ENCODE measurements at places on chromosomes 7 and 10.

DNA sequence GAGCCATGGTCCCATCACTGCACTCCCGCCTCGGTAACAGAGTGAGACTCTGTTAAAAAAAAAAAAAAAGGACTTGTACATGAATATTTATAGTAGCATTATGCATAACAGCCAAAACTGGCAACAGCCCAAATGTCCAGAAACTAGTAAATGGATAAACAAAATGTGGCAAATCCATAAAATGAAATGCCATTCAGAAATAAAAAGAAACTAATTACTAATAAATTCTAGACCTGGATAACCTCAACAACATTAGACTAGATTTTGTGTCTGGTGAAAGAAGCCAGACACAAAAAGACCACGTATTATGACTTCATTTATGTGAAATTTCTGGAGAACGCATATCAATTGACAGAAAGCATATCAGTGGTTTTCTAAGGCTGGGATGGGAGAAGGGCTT, 74.5 kb downstream of the HPSE2 start:
- no peak for DNase-seq

- DNase-seq: no peak
Measured at GRCh38 chr10:95414016-95414830, 123.4 kb upstream of the PDLIM1 start.

DNA sequence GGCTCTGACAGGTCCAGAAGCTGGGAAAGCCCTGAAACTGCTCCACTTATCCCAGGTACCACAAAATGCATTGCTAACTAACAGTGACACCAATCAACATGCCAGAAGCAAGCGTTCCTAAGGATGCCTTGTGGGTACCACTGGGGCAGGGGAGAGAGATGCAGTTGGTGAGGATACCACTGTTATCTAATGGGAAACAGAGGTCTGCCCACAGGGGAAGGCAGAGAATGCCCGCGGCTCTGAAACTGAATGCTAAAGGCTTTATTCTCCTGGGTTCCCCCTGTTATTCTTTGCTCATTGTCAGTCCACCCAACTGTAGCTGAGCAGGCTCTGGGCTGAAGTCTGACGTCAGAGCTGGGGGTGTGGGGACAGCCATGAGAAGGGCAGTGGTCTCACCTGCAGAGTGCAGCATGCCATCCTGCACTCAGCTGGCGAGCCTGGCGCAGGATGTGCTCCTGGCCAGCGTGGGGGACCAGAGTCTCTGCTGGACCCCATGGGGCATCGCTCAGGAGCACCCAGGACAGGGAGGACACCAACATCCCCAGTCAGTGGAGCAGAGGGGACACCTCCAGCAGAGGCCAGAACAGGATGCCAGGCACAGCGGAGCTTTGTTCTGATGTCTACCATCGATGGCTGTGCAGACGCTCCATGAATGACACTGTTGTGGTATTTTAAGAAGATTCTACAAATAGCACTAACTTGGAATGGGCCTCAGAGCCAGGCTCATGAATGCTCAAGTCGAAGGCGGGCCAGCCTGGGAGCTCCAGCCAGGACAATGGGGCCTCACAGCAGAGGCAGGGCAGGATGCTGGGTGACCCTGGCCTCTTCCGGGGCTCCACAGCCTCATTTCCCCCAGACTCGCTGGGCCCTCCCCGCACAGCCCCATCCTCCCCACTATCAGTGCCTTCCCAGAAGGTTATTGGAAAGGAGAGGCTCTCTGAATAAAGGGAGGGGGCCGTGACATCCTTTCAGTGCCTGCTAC, 95.8 kb downstream of the ARHGAP22 start:
- DNase-seq: no peak

DNA sequence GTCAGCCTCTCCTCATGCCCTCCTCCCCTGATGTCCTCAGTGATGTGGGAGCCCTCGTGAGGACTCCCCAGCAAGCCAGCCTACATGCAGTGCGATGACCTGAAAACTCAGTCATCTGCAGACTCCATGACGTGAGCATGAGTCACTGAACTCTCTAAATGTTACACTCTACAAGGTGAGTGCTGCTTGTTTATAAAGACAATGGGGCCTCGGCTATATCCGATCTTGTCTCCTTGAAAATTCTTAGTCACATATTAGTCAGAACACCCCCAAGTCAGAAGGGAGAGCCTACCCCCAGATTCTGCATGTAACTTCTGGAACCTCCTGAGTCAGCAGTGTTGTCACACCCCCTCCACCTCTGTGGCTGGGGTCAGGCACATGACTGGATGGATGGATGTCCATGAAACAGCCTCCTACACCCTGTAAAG, 673.8 kb downstream of the INHBA start:
- no peak for DNase-seq

- no peak for DNase-seq
Measured at GRCh38 chr10:30691639-30692015, 62.1 kb upstream of the LYZL2 start.

GRCh38 chr7:139823959-139824521, 5.0 kb upstream of the TBXAS1 start:
- no peak for DNase-seq

- peak; percentile 17 for DNase-seq
Measured at GRCh38 chr10:28300027-28300426, 2.8 kb downstream of the MPP7 start.

GRCh38 chr7:19749658-19750057, 23.8 kb downstream of the TMEM196 start:
- no peak for DNase-seq

- no peak for DNase-seq
Measured at GRCh38 chr7:53473371-53473770, 437.9 kb downstream of the POM121L12 start.

- peak; percentile 81 for DNase-seq
Measured at GRCh38 chr10:6918305-6918704, 338.2 kb upstream of the PRKCQ start.

GRCh38 chr7:139735466-139735865, 42.3 kb downstream of the HIPK2 start:
- no peak for DNase-seq

- peak; percentile 19 for DNase-seq
Measured at GRCh38 chr10:88896994-88897853, 17.2 kb downstream of the STAMBPL1 start.

DNA sequence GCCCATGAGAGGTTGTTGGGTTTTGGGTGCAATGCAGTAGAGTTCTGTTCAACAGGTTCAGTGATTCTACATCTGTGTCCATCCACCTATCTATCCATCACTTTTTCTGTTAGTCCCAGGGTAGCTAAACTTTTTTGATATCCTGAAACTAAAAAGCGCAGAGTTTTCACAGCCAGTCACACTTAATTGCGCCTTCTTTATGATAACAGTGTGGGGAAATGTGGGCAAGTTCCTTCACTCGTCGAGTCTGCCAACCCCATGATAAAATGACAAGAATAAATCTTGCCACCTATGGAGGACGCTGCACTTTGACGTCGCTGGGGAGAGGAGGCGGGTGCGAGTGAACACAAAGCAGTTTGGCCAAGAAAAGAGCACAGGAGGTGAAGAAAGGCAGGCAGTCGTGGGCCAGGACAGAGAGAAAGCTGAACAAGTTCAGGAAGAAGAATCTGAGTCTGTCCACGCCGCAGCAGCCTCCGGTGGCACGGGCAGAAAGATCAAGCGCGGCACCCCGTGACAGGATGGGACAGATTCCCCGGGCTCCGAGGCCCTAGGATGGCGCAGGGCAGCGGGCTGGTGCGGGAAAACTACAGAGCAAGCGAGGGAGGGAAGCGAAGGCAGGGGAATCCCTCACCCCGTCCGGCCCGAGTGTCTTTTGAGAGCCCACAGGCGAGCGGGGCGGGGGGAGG, 9.2 kb downstream of the SP8 start:
- no peak for DNase-seq

GRCh38 chr10:110431659-110432058, 66.0 kb upstream of the DUSP5 start:
- no peak for DNase-seq

DNA sequence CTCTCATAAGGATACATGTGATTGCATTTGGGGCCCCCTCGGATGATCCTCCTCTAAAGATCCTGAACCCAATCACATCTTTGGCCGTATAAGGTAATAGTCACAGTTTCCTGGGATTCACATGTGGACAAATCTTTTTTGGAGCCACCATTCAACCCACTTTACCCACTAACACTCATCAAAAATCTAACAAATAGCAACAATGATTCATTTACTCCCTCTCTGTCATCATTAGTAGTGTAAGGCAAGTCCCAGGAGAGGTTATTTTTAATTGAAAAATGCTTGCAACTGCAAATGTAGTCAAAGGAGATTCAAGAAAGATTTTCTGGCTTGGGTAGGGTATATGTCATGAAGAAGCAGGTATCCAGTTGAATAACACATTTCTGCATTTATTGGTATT, 9.9 kb upstream of the SMKR1 start:
- no peak for DNase-seq

DNA sequence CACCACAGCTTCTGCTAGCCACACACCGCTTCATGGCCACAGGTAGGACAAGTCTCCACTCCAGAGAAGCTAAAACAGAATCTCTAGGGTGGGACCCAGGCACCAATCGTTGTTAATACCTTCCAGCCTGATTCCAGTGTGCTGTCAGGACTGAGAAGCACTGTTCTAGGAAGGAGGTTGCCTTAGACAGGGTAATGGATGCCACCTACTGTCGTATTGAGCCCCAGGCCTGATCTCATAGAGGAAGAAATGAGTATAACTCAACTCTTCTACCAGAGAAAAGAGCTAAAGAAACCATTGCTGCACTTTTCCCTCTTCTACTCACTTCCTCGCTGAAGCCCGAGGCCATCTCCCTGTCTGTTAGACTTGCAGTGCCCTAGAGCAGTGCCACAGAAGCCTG, 31.8 kb downstream of the CNNM1 start:
- no peak for DNase-seq

DNA sequence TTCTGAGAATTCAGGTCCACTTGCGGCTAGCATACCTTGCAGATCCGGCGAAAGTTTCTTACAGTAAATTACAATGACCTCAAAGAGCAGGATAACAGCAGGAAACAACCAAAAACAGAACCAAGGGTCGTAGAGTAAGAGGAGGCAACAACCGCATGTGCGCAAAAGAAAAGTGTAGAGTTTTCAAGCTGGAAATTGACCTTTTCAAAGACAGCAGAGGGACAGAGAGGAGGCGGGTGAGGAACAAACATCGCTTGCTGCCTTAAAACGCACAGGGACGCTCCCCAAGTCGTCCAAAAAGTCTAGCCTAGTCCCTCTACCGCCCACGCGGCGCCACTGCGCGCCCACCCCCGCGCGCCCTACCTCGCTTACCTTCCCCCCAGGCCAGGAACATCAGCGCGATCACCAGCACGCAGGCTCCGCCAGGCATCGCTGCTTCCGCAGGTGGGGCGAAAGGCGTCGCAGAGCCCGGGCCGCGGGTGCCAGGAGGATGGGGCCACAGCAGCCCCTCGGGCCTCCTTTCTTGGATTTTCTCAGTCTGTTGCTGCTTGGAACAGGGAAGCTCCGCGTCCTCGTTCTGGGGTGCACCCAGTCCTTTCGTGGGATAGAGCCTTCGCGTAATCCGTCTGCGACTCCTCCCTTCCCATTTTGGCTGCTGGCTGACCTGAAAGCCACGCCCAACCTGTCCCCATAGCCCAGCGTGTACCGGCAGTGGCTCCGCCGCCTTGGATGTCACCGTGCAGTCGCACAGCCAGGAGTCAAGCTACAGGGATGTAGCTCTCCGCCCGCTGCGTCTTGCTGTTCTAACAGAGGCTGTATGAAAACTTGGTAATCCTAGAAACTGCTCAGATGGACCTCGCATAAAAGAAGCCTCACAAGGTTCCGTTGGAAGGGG, at the start of gene VWDE:
Gene VWDE, minus strand, starts transcription at position 579 of the 895 bp plus-strand sequence. Its CDS starts 149 bp downstream, at position 430.
- DNase-seq: peak; percentile 34

DNA sequence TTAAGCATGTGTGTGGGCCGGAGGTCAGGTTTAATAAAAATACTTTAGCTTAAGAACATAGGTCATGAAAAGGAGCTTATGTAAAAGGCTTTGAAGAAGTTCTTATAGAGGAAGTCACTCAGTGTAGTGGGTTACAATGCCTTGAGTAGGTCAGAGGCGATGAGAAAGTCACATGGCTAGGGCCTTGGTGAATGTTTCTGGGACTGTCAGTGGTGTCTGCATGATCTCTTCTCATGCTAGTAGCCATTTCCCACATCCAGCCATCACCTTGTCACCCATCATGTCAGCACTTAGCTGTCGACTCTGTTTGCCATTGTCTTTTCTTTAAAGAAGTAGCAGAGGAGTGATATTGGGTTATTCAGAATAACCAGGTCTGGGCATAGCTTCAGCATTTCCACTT, 236.6 kb downstream of the CDK14 start:
- DNase-seq: no peak

GRCh38 chr10:104492329-104492940, 138.8 kb downstream of the CFAP58 start:
- DNase-seq: no peak

DNA sequence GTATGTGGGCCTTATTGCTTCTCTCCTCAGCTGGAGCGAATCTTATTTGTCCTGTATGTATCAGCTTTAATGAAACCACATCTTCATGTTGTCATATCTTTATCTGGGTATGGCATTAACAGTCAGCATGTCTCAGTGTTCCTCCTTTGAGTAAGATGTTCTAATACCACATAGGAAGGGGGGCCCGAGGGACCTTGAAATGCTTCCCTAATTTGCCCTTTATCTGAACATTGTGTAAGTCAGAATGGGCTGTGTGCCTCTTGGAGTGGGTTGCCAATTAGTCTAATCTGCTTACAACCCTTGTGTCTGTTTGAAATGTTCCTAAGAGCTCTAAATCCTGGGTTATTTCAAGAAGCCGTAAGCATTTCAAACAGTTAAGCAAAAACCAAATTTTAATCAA, 623.8 kb downstream of the SUGCT start:
- no peak for DNase-seq

DNA sequence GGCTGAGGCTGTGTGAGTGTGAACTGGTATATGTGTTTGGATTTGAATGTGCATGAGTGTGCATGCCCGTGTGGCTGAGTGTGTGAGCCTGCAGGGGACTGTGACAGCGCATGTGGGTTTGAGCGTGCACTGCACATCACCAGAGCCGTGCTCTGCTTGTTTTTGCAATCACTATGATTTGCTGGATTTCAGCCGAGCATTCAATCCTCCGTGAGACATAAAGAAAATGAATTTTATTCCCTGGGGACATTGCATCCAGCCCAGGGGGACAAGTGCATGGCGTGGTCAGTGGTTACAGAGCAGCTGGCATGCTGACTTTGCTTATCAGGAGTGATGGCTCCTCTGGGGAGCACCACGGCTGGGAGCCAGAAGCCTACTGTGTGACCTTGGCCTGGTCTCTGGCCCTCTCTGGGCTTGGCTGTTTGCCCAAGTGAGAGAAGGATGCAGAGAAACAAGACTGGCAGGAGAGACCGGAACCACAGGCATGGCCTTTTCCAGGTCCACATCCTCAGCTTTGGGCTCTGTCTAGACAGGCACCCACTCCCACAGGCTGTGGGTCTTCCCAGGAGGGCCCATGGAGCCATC, 160.2 kb upstream of the UNC5B start:
- DNase-seq: no peak

- DNase-seq: no peak
Measured at GRCh38 chr7:74627661-74628411, 29.7 kb upstream of the GTF2I start.

GRCh38 chr10:12193193-12193592, 2.5 kb downstream of the NUDT5 start:
- no peak for DNase-seq

DNA sequence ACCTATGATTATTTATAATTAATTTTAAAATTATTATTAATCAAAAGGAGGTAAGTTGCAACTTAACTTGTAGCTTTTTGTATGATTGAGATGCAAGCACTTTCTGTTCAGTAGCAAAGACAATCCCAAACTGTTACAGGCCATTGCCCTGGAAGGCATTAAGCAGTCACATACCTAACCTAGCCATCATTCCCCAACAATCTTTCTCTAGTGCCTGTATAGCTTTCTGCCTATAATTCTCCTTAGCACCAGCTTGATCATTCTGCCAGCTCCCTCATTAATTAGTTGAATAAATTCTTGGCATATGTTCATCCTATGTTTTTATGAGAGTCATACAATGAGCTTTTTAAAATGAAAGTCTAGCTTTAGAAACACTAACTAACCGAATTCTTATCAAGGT, 178.9 kb upstream of the TMEM106B start:
- DNase-seq: no peak

All from activated CD8-positive, alpha-beta memory T cell treated with anti-CD3 and anti-CD28 coated beads, Interleukin-2, amount 50 U/mL, for 4 hours (primary cell).